Left ventricle myocardium inferior (tissue), 1 donor: ENCODE measurements at places on chromosomes 11 and 22. TPM values are rescaled to one million over a fixed set of nuclear protein-coding genes. Genes with fewer than 3 reads are reported as not detected.
A peak's percentile ranks its signal among the peaks of the same experiment; 100 is the strongest.

NXPE1 gene
- total RNA-seq: not detected

MPZL2 gene
- total RNA-seq: 13.4 TPM

PRG3 gene
- not detected for total RNA-seq

- no peak overlapping the region for H3K27ac ChIP-seq
- H3K4me3 ChIP-seq: no peak overlapping the region
- peaks cover 29% of the 10 kb centered on the region for H3K27me3 ChIP-seq
- no peaks in the 10 kb centered on the region for H3K4me1 ChIP-seq
These were observed 87.5 kb upstream of the CLMP start for GRCh38 chr11:123282597-123282996.

GRCh38 chr11:20360650-20361049 lies 2.9 kb upstream of the HTATIP2 start:
- H3K4me3 ChIP-seq: no peak overlapping the region
- peaks cover 31% of the 10 kb centered on the region for H3K4me1 ChIP-seq
- H3K36me3 ChIP-seq: no peaks in the 10 kb centered on the region
- H3K27me3 ChIP-seq: no peaks in the 10 kb centered on the region

- peak; percentile 75 for DNase-seq
- H3K4me1 ChIP-seq: peaks cover 35% of the 10 kb centered on the region
- H3K27ac ChIP-seq: peak overlapping the region; percentile 91
- peak overlapping the region; percentile 70 for H3K4me3 ChIP-seq
- H3K36me3 ChIP-seq: no peaks in the 10 kb centered on the region
These were observed 170.2 kb downstream of the BRD1 start for GRCh38 chr22:49657275-49657973.

DNA sequence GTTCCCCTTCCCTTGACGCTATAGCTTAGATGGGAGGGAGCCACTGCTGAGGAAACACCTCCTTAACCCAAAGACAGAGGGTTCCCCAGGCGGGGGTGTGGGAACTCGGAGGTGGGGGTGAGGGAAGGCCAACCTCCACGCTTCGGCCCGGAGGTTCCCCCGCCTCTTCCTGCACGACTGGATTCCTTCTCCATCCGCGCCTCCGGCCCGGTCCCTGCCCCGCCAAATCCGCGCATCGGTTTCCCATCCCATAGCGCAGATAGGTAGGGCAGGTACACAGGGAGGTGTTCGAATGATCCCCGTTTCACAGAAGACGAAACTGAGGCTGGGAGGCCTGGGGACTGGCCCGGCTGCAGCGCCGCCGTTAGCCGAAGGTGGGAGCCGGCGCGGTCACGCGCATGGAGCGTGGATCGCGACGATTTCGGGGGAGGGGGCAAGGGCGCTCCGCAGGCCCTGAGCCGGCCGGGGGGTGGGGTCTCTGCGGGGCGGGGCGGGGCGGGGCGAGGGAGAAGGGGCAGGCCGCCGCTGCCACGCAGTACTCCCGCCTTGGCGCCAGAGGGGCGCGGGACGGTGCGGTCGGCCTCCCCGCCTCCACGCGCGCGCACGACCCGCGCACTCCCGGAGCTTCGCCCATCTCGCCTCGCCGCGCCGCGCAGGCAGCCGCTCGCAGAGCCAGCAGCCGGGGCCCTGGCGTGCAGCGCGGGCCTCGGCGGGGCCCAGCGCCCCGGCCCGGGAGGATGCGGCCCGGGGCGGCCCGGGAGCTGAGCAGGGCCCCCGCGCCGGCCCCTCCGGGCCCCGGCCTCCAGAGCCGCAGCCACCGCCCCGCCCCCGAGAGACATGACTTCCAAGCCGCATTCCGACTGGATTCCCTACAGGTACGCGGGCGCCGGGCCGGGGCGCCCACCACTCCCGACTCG lies at the start of gene TUB:
Gene TUB, plus strand, starts transcription at position 538 of the 917 bp plus-strand sequence. Its CDS starts 300 bp downstream, at position 838.
- H3K4me3 ChIP-seq: peak within 1 kb of the TSS; percentile 73
- DNase-seq: no peak
- H3K4me1 ChIP-seq: peaks cover 52% of the 10 kb centered on the region

DNA sequence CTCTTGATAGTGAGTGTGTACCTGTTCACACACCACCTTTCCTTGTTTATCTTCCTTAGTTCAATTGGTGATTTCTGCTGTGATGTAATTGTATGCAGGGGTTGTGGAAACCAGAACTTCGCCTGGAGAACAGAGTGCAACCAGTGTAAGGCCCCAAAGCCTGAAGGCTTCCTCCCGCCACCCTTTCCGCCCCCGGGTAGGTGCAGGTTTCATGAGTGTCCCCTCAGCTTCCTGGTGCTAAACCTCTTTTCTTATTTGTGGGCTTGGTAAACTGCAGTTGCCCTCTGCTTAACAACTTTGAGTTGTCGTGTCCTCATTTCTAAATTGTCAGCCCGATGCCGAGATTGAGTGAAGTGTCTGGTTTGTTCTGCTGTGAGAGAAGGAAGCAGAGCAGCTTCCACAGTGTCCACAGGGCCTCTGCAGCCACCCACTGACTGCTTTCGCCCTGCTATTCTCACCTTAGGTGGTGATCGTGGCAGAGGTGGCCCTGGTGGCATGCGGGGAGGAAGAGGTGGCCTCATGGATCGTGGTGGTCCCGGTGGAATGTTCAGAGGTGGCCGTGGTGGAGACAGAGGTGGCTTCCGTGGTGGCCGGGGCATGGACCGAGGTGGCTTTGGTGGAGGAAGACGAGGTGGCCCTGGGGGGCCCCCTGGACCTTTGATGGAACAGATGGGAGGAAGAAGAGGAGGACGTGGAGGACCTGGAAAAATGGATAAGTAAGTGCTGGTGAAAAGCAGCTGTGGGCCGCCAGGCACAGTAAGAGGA lies 7.1 kb upstream of the GAS2L1 start:
- H3K27me3 ChIP-seq: no peaks in the 10 kb centered on the region
- H3K36me3 ChIP-seq: peaks cover 69% of the 10 kb centered on the region
- peaks cover 13% of the 10 kb centered on the region for H3K4me1 ChIP-seq
- no peak for DNase-seq
- no peak overlapping the region for H3K27ac ChIP-seq

DNA sequence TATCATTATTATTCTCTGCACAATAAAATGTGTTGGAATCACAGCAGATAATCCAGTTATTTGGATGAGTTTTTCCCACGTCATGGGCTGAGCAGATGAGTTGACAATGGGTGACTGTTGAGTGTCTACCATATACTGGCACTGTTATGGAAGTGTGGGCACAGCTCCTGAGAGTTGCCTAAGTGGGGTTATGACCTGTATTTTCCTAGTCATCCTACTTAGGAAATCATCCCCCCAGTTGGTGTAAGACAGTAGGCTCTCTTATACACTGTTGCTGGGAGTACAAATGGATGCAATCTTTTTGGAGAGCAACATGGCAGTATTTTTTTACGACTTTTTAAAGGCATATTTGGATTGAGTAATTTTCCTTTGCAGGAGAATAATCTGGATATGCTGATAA lies 66.4 kb downstream of the TRAF6 start:
- no peaks in the 10 kb centered on the region for H3K27me3 ChIP-seq
- no peak for DNase-seq
- no peaks in the 10 kb centered on the region for H3K36me3 ChIP-seq
- no peak overlapping the region for H3K27ac ChIP-seq
- H3K4me3 ChIP-seq: no peak overlapping the region
